HT1080 (cell line): ENCODE measurements at places on chromosomes 1 and 21. TPM values are rescaled to one million over a fixed set of nuclear protein-coding genes. Genes with fewer than 3 reads are reported as not detected.

Gene HLX
- total RNA-seq, result 2.9 and 3.8 TPM in 2 replicates

Gene OLFML3
- total RNA-seq, result 4.0 and 5.1 TPM in 2 replicates

Gene RRAGC
- 9.1 and 11.7 TPM in 2 replicates for total RNA-seq

Gene GBP6
- total RNA-seq, result not detected in 2 replicates

Gene SPRR4
- not detected in 2 replicates for total RNA-seq

Gene SUSD4
- total RNA-seq, result 0.58 and 1.0 TPM in 2 replicates

Gene TNFRSF1B
- total RNA-seq, result 0.16 and 0.17 TPM in 2 replicates

Gene IFNGR2
- 36.8 and 47.2 TPM in 2 replicates for total RNA-seq

Gene PLEKHN1
- total RNA-seq, result 2.5 and 3.3 TPM in 2 replicates

Gene PCP4
- not detected in 2 replicates for total RNA-seq

Gene THEM5
- not detected in 2 replicates for total RNA-seq

Gene PYHIN1
- 0.26 TPM in 1 of 2 replicates, not detected in the other for total RNA-seq

Gene CRYAA
- total RNA-seq, result not detected in 2 replicates

Gene LRRC71
- not detected in 2 replicates for total RNA-seq

Gene NBPF4
- not detected in 2 replicates for total RNA-seq

Gene IFI44
- total RNA-seq, result 3.9 and 6.5 TPM in 2 replicates

Gene FNDC10
- total RNA-seq, result 0.20 and 0.66 TPM in 2 replicates
